ENCODE measurements at places on chromosomes 6 and 20. TPM values are rescaled to one million over a fixed set of nuclear protein-coding genes. Genes with fewer than 3 reads are reported as not detected.

DNA sequence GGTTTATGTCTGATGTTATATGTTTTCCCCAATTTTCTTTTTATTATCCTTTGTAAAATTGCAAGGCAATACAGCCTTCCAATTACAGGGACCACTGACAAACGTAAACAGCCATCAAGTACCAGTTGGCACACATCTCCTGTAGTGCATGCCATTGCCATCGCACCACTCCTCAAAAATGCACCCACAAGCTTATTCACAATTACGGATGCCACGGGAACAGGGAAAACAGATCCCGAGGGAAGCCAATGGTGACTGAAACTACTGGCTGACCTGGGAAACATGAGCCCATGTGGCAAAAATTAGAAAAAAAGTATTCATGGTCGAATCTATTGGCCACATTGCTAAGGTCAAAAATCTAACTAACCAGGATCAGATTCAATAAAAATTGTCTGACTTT, 395.2 kb downstream of the PAX1 start:
- DNase-seq, result no peak

DNA sequence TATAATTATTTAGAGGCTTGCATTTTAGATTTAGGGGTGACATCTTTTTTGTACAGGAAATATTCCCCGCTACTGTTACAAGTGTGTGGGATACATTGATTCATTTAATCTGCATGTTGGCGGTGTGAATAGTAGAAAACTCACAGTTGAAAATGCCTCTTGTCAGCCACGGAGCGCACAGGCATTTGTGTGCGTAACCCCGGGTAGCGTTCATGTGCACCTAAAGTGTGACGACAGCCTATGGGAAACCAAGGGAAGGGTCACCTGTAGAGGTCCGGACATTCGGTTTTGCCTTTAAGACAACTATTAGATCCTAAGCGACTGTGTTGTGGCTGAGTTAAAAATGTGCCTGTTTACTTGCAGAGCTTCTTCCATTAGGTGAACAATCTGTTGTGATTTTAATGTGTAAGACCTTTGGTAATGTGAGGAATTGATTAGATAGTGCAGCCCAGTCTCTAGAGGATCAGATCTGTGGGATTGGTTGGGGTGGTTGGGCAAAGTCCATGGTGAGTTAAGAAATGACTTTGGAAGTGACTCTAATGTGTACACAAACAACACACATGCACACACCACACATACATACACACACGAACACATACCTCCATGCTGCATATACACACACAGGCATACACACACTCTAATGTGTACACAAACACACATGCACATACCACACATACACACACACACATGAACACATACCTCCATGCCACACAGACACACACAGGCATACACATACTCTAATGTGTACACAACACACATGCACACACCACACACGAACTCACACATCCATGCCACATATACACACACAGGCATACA, 15.7 kb downstream of the ERMARD start:
- no peak for DNase-seq

Gene CCN6
- polyA plus RNA-seq, result not detected

GRCh38 chr6:7630792-7631191, 40.8 kb downstream of the SNRNP48 start:
- no peak for DNase-seq

GRCh38 chr6:29945281-29945820, 3.0 kb downstream of the HLA-A start:
- DNase-seq, result no peak

DNA sequence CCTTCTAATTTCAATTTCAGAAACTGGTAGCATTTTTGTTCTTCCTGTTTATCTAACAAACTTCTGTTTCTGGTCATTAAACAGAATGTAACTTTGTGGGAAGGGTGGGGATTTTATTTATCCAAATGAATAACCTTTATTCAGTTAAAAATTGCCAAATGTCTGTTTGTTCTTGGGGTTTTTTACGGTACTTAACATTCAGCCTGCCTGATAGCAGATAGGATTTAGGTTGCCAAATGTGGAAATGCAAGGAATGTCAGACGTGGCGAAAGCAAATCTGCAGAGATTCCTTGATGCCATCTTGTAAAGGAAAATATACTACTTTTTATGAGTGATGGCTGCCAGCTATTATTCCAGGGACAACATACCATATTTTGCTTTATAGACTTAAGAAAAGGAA, 95.7 kb downstream of the LYRM2 start:
- no peak for DNase-seq

DNA sequence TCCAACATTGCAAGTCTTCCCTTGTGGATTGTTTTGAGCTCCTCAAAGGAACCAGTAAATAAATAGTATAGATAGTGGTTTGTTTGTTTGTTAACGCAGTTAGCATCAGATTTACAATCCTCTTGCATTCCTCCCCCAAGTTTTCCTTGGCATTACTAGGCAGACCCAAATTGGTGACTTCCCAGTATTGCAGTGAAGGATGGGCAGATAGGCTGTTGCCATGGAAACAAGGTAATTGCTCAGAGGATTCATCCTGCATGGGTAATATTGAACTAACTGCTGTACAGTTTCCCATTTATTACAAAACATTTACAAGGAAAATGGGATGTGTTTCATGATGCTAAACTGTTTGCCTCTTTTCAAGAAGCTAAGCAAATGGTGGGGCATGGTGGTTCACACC, 477.2 kb downstream of the EPM2A start:
- no peak for DNase-seq

GRCh38 chr6:88985901-88986300, 22.5 kb upstream of the RNGTT start:
- no peak for DNase-seq

Gene TRIM10
- not detected for polyA plus RNA-seq

Gene RCAN2
- not detected for polyA plus RNA-seq

Gene NRSN1
- not detected for polyA plus RNA-seq

Gene CRIP3
- not detected for polyA plus RNA-seq

Gene PKHD1
- polyA plus RNA-seq, result not detected

Gene OLIG3
- not detected for polyA plus RNA-seq

- no peak for DNase-seq
Measured at GRCh38 chr6:157877149-157877548, 54.1 kb downstream of the SNX9 start.

- no peak for DNase-seq
Measured at GRCh38 chr6:38067263-38067980, 247.9 kb downstream of the ZFAND3 start.

Gene VWA7
- polyA plus RNA-seq, result not detected

DNA sequence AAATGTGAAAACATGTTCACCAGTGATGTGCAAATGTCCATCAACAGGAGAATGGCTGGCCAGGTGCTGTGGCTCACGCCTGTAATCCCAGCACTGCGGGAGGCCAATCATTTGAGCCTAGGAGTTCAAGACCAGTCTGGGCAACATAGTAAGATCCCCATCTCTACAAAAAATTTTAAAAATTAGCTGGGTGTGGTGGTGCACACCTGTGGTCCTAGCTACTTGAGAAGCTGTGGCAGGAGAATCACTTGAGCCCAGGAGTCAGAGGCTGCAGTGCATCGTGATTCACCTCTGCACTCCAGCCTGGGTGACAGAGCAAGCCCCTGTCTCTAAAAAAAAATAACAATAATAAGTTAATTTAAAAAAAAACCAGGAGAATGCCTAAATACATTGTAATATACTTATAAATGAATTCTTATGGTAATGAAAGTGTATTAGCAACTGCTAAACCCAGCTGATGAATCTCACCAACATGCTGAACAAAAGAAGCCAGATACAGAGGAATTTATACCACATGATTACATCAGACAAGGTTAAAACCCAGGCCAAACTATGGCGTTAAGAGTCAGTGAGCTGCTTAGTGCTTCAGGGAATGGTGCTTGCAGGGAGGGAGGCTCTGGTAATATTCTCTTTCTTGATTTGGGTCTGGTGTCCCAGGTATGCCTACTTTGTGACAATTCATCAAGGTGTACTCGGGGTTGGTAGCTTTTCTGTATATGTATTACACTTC, 36.4 kb downstream of the RPP40 start:
- DNase-seq, result no peak

DNA sequence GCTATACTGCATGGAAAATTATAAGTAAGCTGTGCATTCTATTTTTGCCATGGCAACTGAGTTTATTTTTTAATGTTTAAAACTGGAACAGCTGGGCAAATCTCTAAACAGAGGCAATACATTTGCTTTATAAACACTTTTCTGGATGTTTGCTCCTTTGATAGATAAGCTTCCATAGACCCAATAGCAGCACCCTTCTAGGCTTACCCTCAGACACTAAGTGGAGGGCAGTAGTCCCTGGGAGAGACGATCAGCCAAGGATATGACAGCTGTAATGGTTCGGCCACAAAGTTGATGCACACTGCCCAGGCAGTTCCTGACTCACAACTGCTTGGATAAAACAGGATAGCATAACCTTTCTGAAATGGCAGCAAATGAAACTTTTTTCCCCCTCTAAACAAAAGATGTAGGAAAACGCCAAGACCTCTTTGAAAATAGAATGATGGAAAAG, 8.5 kb upstream of the MRPS10 start:
- DNase-seq, result no peak

DNA sequence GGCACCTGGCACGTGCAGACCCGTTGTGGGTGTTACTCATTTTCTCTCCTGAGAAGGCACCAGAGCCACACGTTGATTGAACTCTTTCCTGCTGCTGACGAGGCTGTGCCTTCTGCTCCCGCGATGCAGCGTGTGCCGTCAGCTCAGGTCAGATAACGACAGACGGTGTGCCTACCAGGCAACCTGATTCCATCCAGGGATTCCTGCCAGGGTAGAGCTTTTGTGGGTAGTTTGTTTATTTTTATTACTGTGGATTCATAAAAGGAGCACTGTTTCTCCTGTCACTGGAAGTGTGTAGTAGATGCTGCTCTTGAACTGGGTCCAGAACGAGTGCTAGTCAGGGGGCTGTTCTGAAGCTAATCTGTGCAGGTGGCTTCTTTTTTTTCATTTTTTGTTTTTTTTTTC, 20.7 kb downstream of the PRPF6 start:
- no peak for DNase-seq

DNA sequence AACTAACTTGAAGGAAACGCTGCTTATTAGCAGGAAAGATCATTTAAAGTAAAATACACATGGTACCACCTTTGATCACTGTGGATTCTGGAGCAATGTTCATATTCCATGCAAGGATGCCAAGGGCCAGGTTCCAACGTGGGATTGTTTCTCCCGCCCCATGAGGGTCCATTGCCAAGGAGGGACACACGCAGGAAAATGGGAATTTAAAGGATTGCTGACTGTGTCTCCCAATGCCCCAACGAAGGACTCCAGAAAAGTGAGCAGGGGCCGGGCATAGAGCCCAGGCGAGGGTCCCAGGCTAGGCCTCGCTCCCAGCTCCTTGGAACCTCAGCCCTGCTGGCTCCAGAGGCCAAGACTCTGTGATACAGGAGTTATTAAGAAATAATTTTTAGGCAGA, 111.2 kb downstream of the DACT2 start:
- no peak for DNase-seq

Gene ADTRP
- 64.6 TPM for polyA plus RNA-seq

Gene VSTM2L
- not detected for polyA plus RNA-seq

Gene TRIM40
- polyA plus RNA-seq, result not detected

DNA sequence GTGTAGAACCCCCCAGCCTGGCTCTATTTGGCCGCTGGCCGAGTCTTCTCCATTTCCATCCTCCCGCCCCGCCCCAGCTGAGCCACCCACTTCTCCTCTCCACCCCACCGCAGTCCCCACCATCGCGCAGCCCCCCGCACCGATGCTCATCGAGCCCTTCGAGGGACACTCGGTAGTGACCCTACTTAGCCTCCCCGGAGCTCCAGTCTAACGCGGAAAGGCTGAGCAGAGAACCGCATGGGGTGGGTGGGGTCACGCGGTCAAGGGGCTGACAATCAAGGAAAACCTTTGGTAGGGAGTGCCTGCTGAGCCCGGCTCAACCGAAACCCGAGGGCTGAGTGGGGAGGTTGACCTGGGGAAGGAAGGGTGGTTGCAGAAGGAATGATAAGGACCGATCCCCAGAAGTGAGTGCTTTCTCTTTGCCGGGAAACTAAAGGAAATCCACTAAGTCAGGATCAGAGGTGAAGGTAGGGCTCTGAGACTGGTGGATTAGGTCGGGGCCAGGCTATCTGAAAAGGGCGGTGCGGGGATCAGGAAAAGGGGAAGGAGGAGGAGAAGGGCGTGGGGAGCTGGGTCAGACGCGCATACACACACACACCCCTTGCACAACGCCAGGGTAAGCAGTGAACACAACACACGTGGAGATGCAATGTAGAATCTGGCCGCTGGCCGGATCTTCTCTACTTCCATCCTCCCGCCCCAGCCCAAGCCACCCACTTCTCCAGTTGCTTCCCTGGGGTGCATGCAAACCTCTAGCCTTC, 49.8 kb downstream of the CPXM1 start:
- no peak for DNase-seq

GRCh38 chr20:25991051-25991755, 294.6 kb upstream of the ZNF337 start:
- DNase-seq, result no peak

DNA sequence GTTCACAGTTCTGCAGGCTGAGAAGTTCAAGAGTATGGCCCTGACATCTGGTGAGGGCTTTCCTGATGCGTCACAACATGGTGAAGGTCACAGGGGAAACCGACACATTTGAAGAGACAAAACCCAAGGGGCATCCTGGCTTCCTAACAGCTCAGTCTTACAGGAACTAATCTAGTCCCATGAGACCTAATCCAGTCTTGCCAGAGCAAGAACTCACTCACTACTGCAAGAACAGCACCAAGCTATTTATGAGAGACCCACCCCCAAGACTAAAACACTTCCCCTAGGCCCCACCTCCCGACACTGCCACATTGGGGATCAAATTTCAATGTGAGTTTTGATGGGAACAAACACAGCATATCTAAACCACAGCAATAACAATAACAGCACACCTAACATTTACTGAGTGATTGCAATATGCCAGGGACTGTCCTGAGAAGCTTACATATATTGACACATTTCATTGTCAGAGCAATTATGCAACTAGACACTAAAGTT, 46.6 kb downstream of the TPBG start:
- DNase-seq, result no peak

DNA sequence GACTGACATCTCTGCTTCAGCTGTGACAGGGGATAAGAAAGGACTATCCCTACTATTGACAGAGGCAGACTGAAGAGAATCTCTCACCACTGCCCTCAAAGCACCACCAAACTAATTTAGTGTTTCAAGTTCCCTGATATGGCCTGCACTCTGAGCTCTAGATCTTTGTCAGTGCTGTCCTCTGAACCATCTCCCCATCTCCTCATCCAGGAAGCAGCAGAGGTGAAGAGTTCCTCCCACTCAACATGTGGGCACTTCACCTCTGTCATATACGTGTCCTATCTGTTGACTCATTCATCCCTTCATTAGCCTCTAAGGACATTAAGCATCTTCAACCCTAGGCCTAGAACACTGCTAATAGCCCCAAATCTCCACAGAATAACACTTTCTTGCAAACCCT, 14.1 kb downstream of the FAM210B start:
- DNase-seq, result no peak

DNA sequence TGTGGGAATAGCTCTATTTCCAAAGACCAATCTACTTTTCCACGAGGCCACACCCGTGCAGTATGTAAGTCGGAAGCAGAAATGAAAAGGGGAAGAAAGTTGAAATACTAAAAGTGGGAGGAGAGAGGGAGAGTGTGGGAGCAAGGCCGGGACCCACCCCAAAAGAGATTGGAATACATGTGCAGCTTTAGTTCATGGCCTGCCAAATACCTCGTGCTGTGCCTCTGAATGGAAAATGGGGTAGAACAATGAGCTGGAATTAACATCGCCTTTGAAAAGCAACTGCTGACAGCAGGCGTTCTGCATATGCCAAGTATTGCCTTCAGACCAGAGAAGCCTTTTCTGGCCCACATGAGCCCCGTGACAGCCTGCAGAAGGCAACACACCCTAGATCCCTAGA, 155.6 kb downstream of the CD83 start:
- no peak for DNase-seq
